Activated naive CD4-positive, alpha-beta T cell (primary cell): ENCODE measurements at places on chromosomes 2 and 18.

DNA sequence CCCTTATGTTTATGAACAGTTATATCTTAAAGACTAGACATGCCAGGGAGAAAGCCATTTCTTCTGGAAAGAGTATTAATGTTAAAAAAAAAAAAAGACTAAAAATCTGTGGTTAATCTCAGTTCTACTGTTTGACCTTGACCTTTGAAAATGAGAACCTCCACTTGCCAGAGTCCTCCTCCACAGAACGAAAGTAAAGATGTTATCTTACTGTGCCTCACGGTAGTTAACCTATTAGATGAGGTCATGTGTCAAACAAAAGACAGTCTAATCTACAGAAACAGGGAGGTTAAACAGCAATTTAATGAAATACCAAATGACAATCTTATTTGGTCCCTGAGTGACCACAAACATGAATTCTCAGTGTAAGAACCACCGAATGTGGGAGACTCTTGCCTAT is 51.2 kb downstream of the SLC14A2 start:
- no peak for DNase-seq

DNA sequence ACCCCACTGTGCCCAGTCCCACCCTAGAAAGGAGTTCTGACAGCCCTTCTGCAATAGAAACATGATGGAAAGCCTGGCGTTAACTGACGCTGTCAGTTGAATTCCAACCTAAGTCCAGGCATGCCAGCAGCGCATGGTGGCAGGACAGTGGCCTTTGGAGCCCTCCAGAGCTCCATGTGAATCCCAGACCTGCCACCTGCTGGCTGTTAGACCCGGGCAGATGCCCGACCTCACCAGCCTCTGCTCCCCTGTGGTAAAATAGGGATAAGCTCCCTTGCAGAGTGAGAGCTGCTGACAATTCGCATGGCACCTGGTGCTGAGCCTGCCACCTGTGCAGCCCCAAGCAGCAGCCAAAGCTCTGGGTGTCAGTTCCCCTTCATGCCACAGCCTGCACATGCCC is 138.6 kb downstream of the LOXHD1 start:
- no peak for DNase-seq

DNA sequence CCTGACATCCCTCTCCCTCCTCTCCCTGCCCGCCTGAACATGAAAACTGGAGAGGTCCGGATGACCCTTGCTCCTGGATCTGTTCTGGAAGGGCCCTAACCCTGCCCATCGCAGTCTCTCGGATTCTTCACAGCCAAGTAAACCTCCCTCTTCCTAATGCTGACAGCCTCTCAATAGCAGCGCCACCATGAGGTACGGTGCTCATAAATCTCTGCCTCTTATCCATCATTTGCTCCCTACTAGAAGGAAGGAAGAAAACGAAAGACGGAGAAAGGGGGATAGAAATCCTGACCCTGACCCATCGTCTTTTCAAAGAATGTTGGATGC is 257.9 kb downstream of the BCL11A start:
- DNase-seq = no peak

DNA sequence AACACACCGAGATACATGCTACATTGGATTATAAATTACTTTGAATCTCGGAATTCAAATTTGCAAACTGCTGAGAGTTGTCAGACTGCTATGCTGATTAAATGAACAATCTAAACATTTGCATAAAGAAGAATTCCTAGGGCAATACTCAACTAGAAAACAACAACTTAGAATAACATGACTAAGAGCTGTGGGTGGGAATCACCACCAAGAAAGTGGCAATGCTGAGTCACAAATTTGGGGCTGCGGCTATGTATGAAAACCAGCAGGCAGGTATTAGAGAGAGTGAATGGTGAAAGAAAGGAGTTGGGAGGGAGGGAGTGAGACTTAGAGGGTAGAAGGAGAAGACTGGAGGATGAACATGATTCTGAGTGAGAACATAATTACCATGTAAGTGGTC is 559.5 kb downstream of the PIK3C3 start:
- no peak for DNase-seq

DNA sequence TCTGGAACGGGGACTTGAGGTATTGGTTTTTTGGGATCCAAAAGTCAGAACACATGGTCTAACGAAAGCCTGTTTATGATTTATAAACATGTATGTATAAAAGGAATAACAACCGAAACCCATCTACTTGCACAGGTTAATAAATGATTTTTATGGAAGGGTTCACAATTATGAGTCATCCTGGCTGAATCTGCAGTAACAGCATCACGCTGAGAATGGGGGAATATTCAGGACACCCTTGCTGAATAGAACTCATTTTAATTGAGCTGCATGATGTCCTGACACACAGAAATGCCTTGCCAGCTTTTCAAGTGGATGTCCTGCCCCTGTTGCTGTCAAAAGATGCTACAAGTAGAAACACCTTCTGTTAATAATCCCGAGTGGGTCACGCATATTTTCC is 54.7 kb upstream of the TGFA start:
- no peak for DNase-seq
